ENCODE measurements at places on chromosomes 12 and 14. TPM values are rescaled to one million over a fixed set of nuclear protein-coding genes. Genes with fewer than 3 reads are reported as not detected.

SLC5A8 gene
- not detected for total RNA-seq

AMN1 gene
- 7.6 TPM for total RNA-seq

NELL2 gene
- total RNA-seq = not detected

PPM1H gene
- 0.29 TPM for total RNA-seq

HOXC10 gene
- total RNA-seq = not detected

RASAL1 gene
- total RNA-seq = not detected

GSC gene
- 0.33 TPM for total RNA-seq

RERG gene
- not detected for total RNA-seq

OS9 gene
- total RNA-seq = 283 TPM
